ENCODE measurements at places on chromosomes 16 and 17. TPM values are rescaled to one million over a fixed set of nuclear protein-coding genes. Genes with fewer than 3 reads are reported as not detected.

GRCh38 chr17:63987221-63988126, 10.7 kb upstream of the PRR29 start:
- no peak overlapping the region for H3K27ac ChIP-seq
- no peak overlapping the region for H3K4me3 ChIP-seq
- peaks cover 20% of the 10 kb centered on the region for H3K4me1 ChIP-seq
- no peaks in the 10 kb centered on the region for H3K36me3 ChIP-seq
- no peaks in the 10 kb centered on the region for H3K27me3 ChIP-seq
- no peak for DNase-seq

- no peak overlapping the region for H3K27ac ChIP-seq
- no peak for DNase-seq
- peaks cover 12% of the 10 kb centered on the region for H3K4me1 ChIP-seq
- H3K4me3 ChIP-seq: no peak overlapping the region
- H3K27me3 ChIP-seq: no peaks in the 10 kb centered on the region
Measured at GRCh38 chr17:39782980-39783379, 45.2 kb downstream of the GRB7 start.

GRCh38 chr17:79039171-79039570, 15.2 kb downstream of the C1QTNF1 start:
- no peaks in the 10 kb centered on the region for H3K36me3 ChIP-seq
- no peak overlapping the region for H3K27ac ChIP-seq
- no peak for DNase-seq

GRCh38 chr16:85360323-85361277, 248.3 kb upstream of the CIBAR2 start:
- peaks cover 43% of the 10 kb centered on the region for H3K4me1 ChIP-seq
- no peak overlapping the region for H3K4me3 ChIP-seq
- H3K27me3 ChIP-seq: no peaks in the 10 kb centered on the region
- no peaks in the 10 kb centered on the region for H3K36me3 ChIP-seq

DNA sequence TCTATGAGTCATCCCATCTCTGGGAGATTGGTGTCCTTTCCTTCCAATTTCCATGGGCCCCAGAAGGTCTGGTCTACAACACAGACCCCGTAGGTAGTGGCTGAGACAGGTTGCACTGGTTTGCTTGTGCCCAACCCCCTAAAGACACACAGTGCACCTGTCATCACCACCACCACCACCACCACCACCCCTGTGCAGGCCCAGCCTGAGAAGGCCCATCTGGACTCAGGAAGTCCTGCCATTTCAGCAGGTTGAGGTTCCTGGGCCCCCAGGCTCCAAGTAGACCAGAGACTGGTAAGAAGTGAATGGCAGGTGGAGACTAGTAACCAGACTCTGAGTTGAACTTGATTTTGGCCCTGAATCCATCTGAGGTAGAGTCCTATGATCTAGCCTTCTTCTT, 25.9 kb upstream of the PHB1 start:
- H3K27me3 ChIP-seq: no peaks in the 10 kb centered on the region
- H3K27ac ChIP-seq: no peak overlapping the region
- H3K4me1 ChIP-seq: no peaks in the 10 kb centered on the region
- DNase-seq: no peak
- no peaks in the 10 kb centered on the region for H3K36me3 ChIP-seq

DNA sequence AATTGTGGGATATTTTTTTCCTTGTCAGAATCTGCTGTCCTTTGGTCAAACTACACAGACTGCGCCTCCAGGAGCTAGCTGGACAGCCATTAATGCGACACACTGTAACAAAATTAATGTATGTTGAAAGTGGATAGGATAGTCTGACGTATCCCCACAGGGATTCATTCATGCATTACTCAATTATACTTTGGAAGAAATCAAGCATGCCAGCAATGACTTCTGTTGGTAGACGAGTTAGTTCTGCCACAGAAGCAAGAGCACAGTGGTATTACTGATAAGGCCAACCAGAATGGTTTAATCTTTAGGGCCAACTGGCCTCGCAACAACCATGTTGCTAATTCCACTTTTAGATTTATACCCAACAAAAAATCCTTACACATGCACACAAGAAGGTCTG, 106.4 kb upstream of the TOB1 start:
- H3K27me3 ChIP-seq: no peaks in the 10 kb centered on the region
- H3K27ac ChIP-seq: no peak overlapping the region
- no peaks in the 10 kb centered on the region for H3K4me1 ChIP-seq
- no peak overlapping the region for H3K4me3 ChIP-seq
- DNase-seq: no peak
- no peaks in the 10 kb centered on the region for H3K36me3 ChIP-seq

C16orf86 gene
- total RNA-seq: 7.5 TPM

GRCh38 chr17:77846531-77847085, 111.9 kb upstream of the TNRC6C start:
- H3K4me3 ChIP-seq: no peak overlapping the region
- no peaks in the 10 kb centered on the region for H3K27me3 ChIP-seq

DNA sequence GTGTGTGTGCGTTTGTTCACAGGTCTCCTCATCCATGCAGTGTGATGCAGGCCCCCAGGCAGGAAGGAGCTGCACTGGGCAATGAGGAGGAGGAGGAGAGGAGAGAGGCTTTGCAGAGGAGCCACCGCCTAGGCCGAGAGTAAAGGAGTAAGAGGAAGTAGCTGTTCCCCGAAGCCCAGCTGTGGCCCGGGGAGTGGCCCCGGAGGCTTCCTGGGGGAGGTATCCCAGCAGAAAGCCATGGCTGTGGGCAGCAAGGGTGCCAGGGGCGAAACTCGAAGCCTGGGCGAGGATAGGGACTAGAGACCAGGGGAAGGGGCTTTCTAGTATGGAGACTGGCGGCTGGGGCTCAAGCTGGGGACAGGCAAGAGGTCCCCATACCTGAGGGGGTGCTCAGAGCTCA, 12.2 kb downstream of the C16orf95 start:
- H3K4me1 ChIP-seq: no peaks in the 10 kb centered on the region
- H3K27me3 ChIP-seq: no peaks in the 10 kb centered on the region
- H3K36me3 ChIP-seq: no peaks in the 10 kb centered on the region
- H3K27ac ChIP-seq: no peak overlapping the region

GRCh38 chr16:50263940-50264929, 2.1 kb upstream of the ADCY7 start:
- no peaks in the 10 kb centered on the region for H3K36me3 ChIP-seq
- no peak overlapping the region for H3K27ac ChIP-seq
- no peaks in the 10 kb centered on the region for H3K4me1 ChIP-seq
- no peaks in the 10 kb centered on the region for H3K27me3 ChIP-seq

DNA sequence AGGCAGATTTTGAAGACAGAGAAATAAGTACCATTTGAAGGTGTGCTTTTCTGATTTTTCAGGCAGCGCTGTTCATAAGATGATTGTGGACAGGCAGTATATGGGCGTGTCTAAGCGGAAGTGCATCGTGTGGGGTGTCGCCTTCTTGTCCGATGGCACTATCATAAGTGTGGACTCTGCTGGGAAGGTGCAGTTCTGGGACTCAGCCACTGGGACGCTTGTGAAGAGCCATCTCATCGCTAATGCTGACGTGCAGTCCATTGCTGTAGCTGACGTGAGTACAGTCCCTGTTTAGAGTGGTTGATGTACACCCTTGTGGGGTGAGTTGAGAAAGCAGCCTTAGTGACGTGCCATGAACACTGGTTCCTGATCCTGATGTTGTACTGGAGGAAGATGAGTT, 10.7 kb downstream of the UTP4 start:
- H3K4me3 ChIP-seq: no peak overlapping the region
- H3K36me3 ChIP-seq: no peaks in the 10 kb centered on the region
- H3K27ac ChIP-seq: no peak overlapping the region
- no peaks in the 10 kb centered on the region for H3K27me3 ChIP-seq

DNA sequence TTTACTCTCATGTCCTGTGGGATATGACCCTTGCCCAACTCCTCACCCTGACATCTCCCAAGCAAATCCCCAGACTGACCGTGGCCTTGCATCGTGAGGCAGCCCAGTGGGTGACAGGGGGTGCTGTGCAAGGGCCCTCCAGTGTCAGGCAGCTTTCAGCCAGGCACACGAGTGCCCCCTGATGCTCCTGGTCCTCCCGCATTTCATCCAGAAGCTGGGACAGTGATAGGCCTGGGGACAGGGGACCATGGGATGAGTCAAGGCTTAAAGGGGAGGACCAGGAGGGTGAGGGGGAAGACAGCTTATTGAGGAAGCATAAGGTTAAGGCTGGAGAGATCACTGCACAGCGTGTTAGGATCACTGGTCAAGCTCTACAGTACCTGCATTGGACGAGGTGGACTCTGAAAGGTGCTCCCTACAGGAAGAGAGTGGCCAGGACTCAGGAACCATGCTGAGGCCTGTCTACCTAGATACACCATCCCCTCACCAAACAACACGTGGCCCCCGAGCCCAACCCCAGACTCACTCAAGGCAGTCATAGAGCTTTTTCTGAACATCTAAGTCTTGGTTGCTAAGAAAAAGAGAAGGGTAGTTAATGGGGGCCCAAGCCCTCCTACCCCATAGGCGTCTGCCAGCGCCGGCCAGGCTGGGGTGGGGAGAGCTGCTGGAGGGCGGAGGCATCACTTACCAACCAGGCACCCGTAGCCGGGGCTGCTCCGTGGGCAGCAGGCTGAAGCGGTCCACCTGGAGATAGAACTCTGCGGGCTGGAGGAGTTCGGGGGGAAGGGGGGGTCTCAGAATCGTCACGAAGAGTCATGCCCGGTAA, 998 bp downstream of the ACD start:
- no peak for DNase-seq
- no peaks in the 10 kb centered on the region for H3K27me3 ChIP-seq
- H3K4me3 ChIP-seq: peak overlapping the region; percentile 63
- no peak overlapping the region for H3K27ac ChIP-seq
- no peaks in the 10 kb centered on the region for H3K36me3 ChIP-seq

TSNAXIP1 gene
- 1.6 TPM for total RNA-seq

DNA sequence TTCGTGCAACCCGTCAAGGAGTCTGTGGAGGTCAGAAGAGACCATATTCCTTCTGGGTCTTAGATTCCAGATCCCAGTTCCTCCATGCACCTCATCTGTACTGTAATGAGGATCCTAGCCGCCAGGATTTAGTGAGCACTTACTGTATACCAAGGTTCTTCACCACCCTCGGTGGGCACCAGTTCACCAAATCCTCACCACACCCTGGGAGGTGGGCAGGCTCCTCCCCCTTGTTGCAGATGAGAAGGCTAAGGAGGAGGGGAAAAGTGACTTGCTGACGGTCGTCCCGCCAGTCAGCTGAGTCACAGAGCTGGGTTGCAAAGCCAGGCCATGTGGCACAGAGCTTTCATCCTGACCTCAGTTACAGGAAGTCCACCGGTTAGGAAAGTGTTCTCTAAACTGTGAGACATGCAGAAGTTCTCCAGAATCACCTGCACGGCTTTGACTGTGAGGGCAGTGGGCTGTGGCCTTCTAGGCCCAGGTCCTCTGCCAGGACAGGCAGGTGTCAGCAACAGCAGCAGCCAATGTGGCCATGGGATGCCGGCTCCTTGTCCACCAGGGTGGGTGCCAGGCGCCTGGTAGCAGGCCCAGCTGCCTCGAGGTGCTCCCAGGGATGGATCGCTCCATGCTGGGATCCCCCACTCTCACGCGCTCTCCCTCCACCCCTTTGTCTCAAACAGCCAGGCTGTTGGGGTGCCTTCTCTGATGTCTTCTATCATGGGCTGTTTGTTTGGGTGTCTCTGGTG, 240.3 kb upstream of the GSE1 start:
- no peaks in the 10 kb centered on the region for H3K36me3 ChIP-seq
- no peaks in the 10 kb centered on the region for H3K27me3 ChIP-seq
- peaks cover 23% of the 10 kb centered on the region for H3K4me1 ChIP-seq
- H3K4me3 ChIP-seq: no peak overlapping the region
- H3K27ac ChIP-seq: no peak overlapping the region

MYH1 gene
- not detected for total RNA-seq

DNA sequence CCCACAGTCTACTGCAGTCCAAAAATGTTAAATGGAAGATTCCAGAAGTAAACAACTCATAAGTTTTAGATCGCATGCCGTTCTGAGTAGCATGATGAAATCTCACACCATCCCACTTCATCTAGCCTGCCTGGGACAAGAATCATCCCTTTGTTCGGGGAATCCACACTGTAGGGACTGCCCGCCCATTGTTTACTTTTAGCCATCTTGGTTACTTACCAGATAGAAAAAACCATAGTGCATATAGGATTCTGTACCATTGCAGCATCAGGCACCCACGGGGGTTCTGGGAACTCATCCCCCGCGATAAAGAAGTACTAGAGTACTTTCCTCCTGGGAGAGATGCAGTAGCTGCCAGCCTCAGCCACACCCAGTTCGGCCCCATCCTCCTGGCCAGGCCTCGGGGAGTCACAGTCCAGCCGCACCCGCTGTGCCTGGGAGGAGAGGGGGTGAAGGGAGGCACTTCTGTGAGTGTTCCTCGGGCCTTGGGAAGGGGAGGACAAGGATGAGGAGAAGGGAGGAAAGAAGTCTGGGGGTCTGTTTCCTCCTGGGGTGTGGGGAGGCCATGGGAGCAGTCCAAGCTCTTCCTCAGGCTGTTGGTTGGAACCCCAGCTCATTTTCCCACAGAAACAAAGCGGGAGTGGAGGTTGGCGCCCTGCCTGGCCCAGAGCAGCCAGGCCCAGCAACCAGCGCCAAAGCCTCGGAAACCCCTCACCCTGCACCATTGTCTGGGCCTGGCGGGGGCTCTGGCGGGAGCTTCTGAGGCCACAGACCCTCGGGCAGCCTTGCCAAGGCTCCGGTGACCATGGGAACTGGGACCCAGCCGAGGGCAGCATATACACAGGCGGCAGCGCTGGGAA, 8.9 kb downstream of the TRIM47 start:
- H3K4me1 ChIP-seq: peaks cover 11% of the 10 kb centered on the region
- no peaks in the 10 kb centered on the region for H3K36me3 ChIP-seq
- DNase-seq: no peak
- H3K27me3 ChIP-seq: no peaks in the 10 kb centered on the region

DNA sequence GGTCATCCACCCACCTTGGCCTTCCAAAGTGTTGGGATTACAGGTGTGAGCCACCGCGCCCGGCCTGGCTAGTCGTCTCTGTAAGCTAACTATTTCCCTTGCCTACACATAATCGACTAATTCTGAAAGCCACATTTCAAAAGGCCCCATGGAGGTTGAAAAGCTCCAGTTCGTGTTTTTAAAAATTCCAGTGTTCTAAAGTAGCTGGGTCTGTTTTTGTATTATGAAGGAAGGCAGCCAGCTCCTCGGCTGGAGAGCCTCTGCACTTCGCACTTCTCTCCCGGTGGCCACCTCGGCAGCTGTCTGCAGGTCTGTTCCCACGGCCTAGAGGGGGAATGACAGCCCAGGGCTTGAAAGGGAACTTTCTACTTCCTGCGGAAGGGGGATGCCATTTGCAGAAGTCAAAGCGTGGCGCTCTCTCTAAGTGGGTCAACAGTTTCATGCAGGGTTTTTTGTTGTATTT, 16.9 kb downstream of the HASPIN start:
- H3K4me3 ChIP-seq: no peak overlapping the region
- H3K4me1 ChIP-seq: peaks cover 19% of the 10 kb centered on the region
- no peaks in the 10 kb centered on the region for H3K36me3 ChIP-seq

Measured in body of pancreas (tissue), 4 donors.